ENCODE measurements at places on chromosomes 13 and 19. TPM values are rescaled to one million over a fixed set of nuclear protein-coding genes. Genes with fewer than 3 reads are reported as not detected.

DNA sequence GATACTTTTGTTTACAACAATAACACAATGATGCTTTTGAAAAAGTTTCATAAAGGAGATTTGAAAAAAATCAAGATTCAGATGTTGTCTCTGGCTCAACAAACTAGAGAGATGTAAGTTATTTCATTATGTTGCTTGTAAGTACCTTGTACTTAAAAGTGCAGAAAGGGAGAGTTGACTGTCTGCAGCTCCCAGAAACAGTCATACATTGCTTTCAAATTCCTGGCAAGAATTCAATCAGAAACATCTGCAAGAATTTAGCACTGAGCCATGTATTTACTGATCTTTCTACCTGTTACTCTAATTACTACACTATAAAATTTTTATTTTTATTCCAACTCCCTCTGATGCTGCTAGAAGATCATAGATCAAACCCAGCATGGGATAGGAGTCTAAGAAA, 1261.3 kb upstream of the SPRY2 start:
- no peaks in the 10 kb centered on the region for H3K4me1 ChIP-seq
- H3K36me3 ChIP-seq, result no peaks in the 10 kb centered on the region
- no peak overlapping the region for H3K27ac ChIP-seq
- no peaks in the 10 kb centered on the region for H3K27me3 ChIP-seq

Gene BRSK1
- total RNA-seq, result 5.1 TPM

DNA sequence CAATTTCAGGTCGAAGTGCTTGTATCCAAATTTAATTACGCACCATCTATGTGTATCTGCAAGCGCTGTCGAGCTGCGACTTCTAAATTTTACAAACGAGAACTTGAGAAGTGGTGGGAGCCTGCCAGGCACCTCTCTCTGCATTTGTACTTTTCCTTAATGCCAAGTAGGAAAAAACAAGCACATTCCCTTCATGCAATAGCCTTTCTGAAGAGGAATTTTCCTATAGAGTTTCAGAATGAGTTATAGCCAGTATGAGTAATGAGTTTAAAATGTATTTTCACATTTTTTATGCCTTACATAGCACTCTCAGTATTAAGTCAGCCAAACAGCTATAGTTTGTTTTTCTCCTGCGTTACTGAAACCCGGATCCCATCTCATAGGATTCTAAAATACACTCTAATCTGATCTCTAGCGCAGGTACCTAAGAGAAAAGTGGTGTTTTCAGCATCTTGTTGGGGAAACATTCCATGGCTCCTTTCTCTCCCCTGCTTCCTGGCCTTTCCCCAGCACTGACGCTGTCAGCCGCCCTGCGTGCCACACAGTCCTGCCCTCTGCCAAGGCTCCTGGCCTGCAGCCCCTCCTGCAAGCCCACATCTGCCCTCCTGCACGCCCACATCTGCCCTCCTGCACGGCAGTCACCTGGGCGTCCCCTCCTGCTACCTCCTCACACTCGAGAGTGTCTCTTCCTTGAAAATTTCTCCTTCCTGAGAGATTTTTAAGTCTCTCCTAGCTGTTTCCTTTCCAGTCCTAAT, 526.9 kb downstream of the MYO16 start:
- H3K36me3 ChIP-seq, result peaks cover 11% of the 10 kb centered on the region
- no peaks in the 10 kb centered on the region for H3K27me3 ChIP-seq
- peak overlapping the region; percentile 64 for H3K4me3 ChIP-seq
- H3K4me1 ChIP-seq, result peaks cover 61% of the 10 kb centered on the region
- DNase-seq, result peak; percentile 82

- DNase-seq, result no peak
- peaks cover 42% of the 10 kb centered on the region for H3K36me3 ChIP-seq
- no peak overlapping the region for H3K4me3 ChIP-seq
- H3K27me3 ChIP-seq, result no peaks in the 10 kb centered on the region
- peaks cover 11% of the 10 kb centered on the region for H3K4me1 ChIP-seq
Measured at GRCh38 chr13:51457086-51457815, 4.4 kb upstream of the INTS6 start.

- no peaks in the 10 kb centered on the region for H3K27me3 ChIP-seq
- H3K27ac ChIP-seq, result no peak overlapping the region
- H3K4me3 ChIP-seq, result no peak overlapping the region
- H3K4me1 ChIP-seq, result no peaks in the 10 kb centered on the region
- no peak for DNase-seq
- no peaks in the 10 kb centered on the region for H3K36me3 ChIP-seq
Measured at GRCh38 chr19:30209617-30210600, 162.3 kb upstream of the ZNF536 start.

Gene HTR2A
- total RNA-seq, result not detected

- no peak for DNase-seq
- peaks cover 21% of the 10 kb centered on the region for H3K4me1 ChIP-seq
- H3K36me3 ChIP-seq, result no peaks in the 10 kb centered on the region
- no peak overlapping the region for H3K4me3 ChIP-seq
- no peaks in the 10 kb centered on the region for H3K27me3 ChIP-seq
- H3K27ac ChIP-seq, result no peak overlapping the region
Measured at GRCh38 chr19:18299654-18300053, 18.2 kb upstream of the JUND start.

Gene APOC1
- 1.1 TPM for total RNA-seq

Gene APBA3
- 27.6 TPM for total RNA-seq

GRCh38 chr19:39768786-39769185, 9.9 kb upstream of the LEUTX start:
- H3K36me3 ChIP-seq, result no peaks in the 10 kb centered on the region
- DNase-seq, result no peak
- peaks cover 17% of the 10 kb centered on the region for H3K27me3 ChIP-seq
- no peaks in the 10 kb centered on the region for H3K4me1 ChIP-seq
- no peak overlapping the region for H3K27ac ChIP-seq
- H3K4me3 ChIP-seq, result no peak overlapping the region

- no peak for DNase-seq
- no peaks in the 10 kb centered on the region for H3K27me3 ChIP-seq
- peak overlapping the region; percentile 30 for H3K27ac ChIP-seq
- H3K4me1 ChIP-seq, result peaks cover 6% of the 10 kb centered on the region
Measured at GRCh38 chr13:37369616-37370015, 229.0 kb downstream of the POSTN start.

DNA sequence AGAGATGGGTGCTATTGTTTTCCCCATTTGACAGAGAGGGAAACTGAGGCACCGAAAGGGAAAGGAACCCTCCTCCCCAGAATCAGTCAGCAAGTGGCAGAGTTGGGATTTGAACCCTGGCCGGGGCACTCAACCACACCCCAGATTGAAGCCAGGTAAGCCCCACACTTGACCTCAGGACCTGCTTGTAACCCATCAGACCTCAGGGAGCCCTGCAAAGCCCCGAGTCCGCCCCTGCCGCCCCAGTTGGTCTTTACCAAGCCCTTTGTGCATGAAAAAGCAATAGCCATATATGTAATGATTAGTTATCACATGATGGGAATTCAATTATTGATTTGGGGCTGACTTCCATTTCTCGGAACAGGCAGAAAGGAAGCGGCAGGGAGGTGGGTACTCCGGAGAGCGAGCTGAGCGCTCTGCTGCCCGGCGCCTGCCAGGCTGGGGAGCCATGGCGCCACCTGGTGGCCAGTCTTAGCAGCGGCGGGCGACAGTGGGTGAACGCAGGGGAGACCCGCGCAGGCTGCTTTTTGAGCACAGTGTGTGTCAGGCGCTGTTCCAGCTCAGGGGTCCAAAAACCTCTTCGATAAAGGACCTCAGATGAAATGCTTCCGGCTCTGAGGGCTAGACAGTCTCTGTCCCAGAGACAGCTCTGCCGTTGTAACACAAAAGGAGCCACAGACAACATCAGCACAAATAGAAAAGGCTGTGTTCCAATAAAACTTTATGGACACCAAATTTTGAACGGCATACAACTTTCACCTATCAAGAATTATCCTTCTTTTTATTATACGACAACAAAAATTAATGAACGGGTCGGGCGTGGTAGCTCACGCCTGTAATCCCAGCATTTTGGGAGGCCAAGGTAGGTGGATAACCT, 82.9 kb upstream of the CACNA1A start:
- DNase-seq, result peak; percentile 55
- no peaks in the 10 kb centered on the region for H3K36me3 ChIP-seq
- no peaks in the 10 kb centered on the region for H3K4me1 ChIP-seq

DNA sequence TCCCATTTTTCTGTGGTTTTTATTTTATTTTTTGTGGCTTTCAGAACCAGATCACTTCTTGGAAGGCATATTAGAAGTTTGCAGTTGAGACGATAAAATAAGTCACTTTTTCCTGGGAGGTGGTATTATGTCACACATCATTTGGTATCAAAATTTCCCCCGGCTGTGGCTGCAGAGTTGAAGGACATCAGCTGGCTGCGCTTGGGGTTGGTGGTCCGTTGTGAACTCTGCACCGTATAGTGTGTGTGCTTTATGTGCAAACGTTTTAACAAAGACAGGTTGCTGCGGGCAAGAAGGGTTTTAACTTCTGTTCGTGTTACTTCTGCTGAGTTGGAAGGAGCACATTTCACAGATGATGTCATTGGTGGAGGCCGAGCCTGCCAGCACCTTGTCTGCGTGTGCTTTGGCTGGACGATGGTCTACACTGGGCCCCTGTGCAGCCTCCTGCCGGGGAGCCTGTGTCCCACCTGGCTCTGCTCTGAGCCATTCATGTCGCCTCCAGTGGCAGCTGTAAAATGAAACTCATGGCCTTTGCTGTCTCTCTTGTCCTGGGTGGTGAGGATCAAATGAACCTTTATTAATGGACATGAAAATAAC, 9.6 kb downstream of the ATP11A start:
- peaks cover 6% of the 10 kb centered on the region for H3K36me3 ChIP-seq
- H3K4me1 ChIP-seq, result no peaks in the 10 kb centered on the region
- no peak overlapping the region for H3K27ac ChIP-seq
- H3K4me3 ChIP-seq, result no peak overlapping the region
- no peak for DNase-seq

- no peaks in the 10 kb centered on the region for H3K27me3 ChIP-seq
- H3K4me3 ChIP-seq, result no peak overlapping the region
- H3K27ac ChIP-seq, result no peak overlapping the region
- H3K36me3 ChIP-seq, result no peaks in the 10 kb centered on the region
- no peaks in the 10 kb centered on the region for H3K4me1 ChIP-seq
Measured at GRCh38 chr13:111527614-111528229, 207.3 kb downstream of the TEX29 start.

DNA sequence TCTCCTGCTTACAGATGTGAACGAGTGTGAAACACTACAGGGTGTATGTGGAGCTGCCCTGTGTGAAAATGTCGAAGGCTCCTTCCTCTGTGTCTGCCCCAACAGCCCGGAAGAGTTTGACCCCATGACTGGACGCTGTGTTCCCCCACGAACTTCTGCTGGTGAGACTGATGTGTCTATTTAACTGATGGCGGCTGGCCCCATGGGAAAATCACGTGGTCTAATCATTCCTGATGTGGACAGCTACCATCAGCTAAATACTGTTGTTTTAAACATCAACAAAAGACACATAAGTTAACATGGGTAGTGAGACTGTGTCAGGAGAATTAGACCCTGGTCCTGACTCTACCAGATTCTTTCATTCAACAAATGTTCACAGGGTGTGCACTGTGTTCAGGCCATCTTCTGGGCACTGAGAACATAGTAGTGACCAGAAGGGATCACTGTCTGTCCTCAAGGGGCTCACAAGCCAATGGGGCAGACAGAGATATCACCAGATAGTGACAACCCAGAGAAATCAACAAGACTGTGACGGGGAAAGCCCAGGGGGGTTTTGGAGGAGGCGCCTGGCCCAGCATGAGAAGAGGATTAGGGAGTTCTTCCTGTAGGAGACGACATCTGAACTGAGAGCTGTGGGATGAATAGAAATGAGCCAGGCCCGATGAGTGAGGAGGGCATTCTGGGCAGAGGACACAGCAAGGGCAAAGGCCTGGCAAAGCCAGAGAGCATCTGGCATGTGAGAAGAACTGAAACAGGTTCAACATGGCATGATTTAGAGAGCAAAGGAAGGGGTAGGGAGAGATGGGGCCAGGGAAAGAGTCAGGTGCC, 18.4 kb downstream of the LTBP4 start:
- no peak for DNase-seq
- H3K27me3 ChIP-seq, result no peaks in the 10 kb centered on the region
- H3K4me1 ChIP-seq, result peaks cover 5% of the 10 kb centered on the region
- H3K36me3 ChIP-seq, result peaks cover 35% of the 10 kb centered on the region
- no peak overlapping the region for H3K27ac ChIP-seq
- H3K4me3 ChIP-seq, result no peak overlapping the region

DNA sequence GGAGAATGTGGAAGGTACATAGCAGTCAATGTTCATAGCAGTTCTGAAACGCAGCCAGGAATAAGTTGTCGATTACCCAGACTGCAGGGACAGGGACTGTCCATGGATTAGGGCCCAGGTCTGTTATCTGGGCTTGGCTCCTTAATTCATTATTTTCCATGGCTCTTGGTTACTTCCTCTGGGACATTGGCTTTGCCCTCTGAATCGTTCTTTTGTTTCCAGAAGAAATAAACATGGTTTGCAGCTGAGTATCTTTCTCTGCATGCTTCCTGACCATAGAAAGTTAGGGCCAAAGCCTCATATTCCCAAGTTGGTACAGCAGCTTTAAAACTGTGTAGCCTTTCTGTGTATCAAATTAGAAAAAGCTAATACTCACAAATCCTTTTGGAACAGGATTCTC, 121.7 kb upstream of the MAB21L1 start:
- no peaks in the 10 kb centered on the region for H3K27me3 ChIP-seq
- no peak overlapping the region for H3K4me3 ChIP-seq
- no peak for DNase-seq
- no peaks in the 10 kb centered on the region for H3K36me3 ChIP-seq
- peaks cover 8% of the 10 kb centered on the region for H3K4me1 ChIP-seq
- no peak overlapping the region for H3K27ac ChIP-seq

- no peaks in the 10 kb centered on the region for H3K4me1 ChIP-seq
- DNase-seq, result no peak
- H3K36me3 ChIP-seq, result no peaks in the 10 kb centered on the region
- no peaks in the 10 kb centered on the region for H3K27me3 ChIP-seq
Measured at GRCh38 chr13:50892210-50892944, 17.2 kb upstream of the RNASEH2B start.

Gene COL5A3
- 0.98 TPM for total RNA-seq

DNA sequence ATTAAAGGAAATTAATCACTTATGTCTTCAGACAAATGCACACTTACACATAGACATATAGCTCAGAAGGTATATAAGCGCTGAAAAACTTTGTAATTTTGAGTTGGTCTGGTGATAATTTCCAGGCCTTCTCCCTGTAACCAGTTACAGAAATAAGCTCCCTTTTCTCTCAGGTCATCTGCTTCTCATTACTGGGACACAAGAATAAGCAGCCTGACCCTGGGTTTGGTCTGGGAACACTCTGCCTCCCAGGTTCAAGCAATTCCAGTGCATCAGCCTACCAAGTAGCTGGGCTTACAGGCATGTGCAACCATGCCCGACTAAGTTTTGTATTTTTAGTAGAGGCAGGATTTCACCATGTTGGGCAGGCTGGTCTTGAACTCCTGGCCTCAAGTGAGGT, 274.5 kb downstream of the LMO7 start:
- H3K27ac ChIP-seq, result no peak overlapping the region
- no peak for DNase-seq
- H3K4me3 ChIP-seq, result no peak overlapping the region
- no peaks in the 10 kb centered on the region for H3K27me3 ChIP-seq
- no peaks in the 10 kb centered on the region for H3K36me3 ChIP-seq
